ENCODE measurements at places on chromosomes 4 and X.

DNA sequence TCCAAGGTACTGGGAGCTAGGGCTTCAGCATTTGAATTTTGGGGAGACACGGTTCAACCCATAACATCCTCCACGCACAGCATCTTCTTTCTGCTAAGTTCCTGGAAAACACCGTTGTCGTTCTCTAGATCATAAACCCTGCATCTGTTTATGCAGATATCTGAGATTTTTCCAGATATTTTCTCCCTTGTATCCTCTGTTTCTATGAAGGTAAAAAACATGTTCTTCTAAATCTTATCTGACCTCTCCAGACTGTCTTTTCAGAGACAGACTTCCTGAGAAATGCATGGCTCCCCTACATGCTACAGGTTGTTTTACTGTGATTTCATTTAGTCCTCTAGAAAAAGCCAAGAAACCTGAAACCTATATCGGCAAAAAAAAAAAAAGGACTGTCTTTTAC is 152.3 kb upstream of the KLF3 start:
- no peak for DNase-seq

DNA sequence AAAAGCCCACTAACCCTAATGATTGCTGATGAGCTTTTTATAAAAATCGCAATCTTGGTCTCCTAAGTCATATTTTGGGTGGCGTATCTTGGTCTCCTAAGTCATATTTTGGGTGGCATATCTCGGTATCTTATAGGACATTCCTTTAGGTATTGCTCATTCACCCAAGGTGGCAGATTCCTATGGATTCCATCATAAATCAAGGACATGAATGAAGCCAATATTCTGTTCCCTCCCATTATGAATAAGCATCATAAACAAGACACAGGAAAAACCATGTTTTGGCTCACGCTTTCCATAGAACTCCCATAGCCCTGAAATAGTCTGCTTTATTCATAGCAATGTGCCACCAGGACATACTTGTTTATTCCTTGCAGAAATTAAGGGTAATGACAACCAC is 95.0 kb upstream of the CD99 start:
- DNase-seq, result no peak

GRCh38 chrX:7852166-7852565 is 9.2 kb downstream of the VCX start:
- DNase-seq, result no peak

DNA sequence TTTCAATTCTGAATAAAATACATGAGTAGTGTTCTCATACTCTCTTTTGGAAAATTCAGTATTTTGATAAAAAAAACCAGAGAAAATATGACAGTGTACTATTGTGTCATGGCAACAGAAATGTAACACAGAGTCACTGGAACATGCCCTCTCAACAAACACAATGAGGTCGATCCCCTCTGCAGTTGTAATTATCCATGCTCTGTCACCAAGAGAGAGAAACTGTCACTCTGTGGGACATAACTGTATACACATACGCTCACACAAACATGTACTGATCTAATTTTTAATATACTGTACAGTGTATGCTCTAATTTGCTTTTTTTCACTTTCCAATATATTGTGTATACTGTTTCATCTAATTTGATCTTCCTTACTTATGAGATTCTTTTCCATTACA is 1136.8 kb upstream of the TENM3 start:
- no peak for DNase-seq

DNA sequence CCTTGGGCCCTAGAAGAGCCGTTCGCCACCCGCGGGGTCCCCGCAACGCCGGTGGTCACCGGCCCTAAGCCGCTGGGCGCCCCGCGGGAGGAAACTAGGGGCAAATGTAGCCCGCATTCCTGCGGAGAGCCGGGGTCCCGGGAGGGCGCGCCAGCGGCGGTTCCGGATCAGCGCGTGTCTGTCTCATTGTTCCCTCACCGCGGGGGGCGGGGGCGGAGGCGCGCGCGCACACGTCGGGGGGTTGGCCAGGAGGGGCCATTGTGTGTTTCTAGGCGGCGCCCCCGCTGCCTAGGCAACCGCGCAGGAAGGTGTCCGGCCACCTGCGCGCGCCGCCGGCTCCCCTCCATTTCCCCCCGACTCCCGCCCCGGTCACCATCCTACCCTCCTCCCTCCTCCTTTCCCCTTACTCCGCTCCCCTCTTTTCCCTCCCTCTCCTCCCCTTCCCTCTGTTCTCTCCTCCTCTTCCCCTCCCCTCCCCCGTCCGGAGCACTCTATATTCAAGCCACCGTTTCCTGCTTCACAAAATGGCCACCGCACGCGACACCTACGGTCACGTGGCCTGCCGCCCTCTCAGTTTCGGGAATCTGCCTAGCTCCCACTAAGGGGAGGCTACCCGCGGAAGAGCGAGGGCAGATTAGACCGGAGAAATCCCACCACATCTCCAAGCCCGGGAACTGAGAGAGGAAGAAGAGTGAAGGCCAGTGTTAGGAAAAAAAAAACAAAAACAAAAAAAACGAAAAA is 789 bp upstream of the DDX3X start:
- peak; percentile 78 for DNase-seq

- no peak for DNase-seq
Observed at GRCh38 chr4:100430451-100430850, 87.4 kb downstream of the EMCN start.

DNA sequence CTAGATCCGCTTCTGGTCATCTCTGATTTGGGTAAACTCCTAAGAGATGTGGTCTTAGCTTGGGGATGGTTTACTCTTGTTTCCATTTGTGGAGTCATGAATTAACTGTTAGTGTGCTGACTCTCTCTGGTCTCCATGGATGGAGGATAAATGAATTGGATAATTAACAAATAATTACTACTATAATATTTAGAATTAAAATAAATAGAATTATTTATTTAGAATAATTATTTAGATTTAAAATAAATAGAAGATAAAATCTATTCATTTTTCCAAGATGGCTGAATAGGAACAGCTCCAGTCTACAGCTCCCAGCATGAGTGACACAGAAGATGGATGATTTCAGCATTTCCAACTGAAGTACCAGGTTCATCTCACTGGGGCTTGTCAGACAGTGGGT is 1587.4 kb upstream of the AGA start:
- no peak for DNase-seq

- no peak for DNase-seq
Observed at GRCh38 chr4:764405-765169, 59.0 kb downstream of the PCGF3 start.

- DNase-seq, result no peak
Observed at GRCh38 chrX:68284281-68284904, 148.9 kb downstream of the OPHN1 start.

GRCh38 chr4:107850438-107850837 is 25.7 kb downstream of the SGMS2 start:
- DNase-seq, result no peak
